ENCODE measurements at places on chromosomes 7 and 10. TPM values are rescaled to one million over a fixed set of nuclear protein-coding genes. Genes with fewer than 3 reads are reported as not detected.

- H3K4me3 ChIP-seq: no peak overlapping the region
- H3K4me1 ChIP-seq: no peaks in the 10 kb centered on the region
- no peak overlapping the region for H3K27ac ChIP-seq
- DNase-seq: no peak
- no peaks in the 10 kb centered on the region for H3K36me3 ChIP-seq
Observed at GRCh38 chr10:86256690-86257315, 109.8 kb downstream of the GRID1 start.

Gene OPALIN
- 0.17 TPM for total RNA-seq

Gene WNT8B
- 1.8 TPM for total RNA-seq

GRCh38 chr7:54823776-54824175 lies 64.8 kb upstream of the SEC61G start:
- no peak for DNase-seq
- no peak overlapping the region for H3K27ac ChIP-seq
- no peaks in the 10 kb centered on the region for H3K4me1 ChIP-seq
- H3K27me3 ChIP-seq: no peaks in the 10 kb centered on the region
- H3K4me3 ChIP-seq: no peak overlapping the region
- H3K36me3 ChIP-seq: no peaks in the 10 kb centered on the region

DNA sequence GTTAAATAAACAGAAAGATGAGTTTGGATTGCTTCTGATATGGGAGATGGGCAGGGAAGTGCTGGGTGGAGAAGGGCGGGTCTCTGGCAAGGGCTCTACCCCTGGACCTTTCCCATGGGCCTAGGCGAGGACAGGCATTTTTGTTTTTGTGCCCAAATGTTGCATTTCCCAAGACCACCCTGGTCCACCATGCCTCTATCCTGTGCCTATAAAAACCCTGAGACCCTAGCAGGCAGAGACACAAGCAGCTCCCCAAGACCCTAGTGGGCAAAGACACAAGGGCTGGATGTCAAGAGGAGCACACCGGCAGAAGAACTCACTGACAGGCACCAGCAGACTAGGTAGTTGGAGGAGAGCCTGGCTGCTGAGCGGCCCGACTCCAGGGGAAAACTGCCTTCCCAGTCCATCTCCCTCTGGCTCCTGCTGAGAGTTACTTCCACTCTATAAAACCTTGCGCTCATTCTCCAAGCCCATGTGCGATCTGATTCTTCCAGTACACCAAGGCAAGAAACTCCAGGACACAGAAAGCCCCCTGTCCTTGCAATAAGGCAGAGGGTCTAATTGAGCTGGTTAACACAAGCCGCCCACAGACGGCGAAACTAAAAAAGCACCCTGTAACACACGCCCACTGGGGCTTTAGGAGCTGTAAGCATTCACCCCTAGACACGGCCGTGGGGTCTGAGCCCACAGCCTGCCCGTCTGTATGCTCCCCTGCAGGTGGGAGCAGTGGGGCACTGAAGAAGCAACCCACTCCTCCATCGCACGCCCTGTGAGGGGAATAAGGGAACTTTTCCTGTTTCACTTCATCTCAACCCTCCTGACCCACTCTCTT lies 291.4 kb downstream of the PTPRN2 start:
- no peaks in the 10 kb centered on the region for H3K27me3 ChIP-seq
- H3K36me3 ChIP-seq: no peaks in the 10 kb centered on the region
- H3K4me3 ChIP-seq: no peak overlapping the region
- no peaks in the 10 kb centered on the region for H3K4me1 ChIP-seq

Gene UBE3C
- 49.0 TPM for total RNA-seq

Gene LHFPL3
- 0.14 TPM for total RNA-seq

Gene TES
- 46.6 TPM for total RNA-seq

- H3K36me3 ChIP-seq: no peaks in the 10 kb centered on the region
- no peak for DNase-seq
Observed at GRCh38 chr10:131549116-131549515, 237.6 kb upstream of the TCERG1L start.

DNA sequence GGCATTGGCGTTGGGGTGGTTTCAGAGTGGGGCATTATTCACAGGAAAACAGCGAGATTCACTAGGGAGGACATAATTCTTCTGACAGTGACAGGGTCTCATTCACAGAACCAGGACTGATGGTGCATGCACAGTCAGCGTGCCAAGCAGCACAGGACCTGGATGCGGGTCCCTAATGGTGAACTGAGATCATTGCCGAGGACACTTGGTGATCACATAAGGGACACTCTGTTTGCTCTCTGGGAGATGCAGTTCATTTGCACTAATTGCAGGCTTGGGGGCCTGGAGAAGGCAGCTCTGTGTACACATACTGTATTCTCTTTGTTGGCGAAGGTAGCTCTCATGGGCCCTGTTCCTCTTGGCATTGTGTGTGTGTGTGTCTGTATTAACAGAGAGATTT lies 716.1 kb downstream of the PHTF2 start:
- no peak overlapping the region for H3K4me3 ChIP-seq
- no peak for DNase-seq
- H3K27ac ChIP-seq: no peak overlapping the region
- H3K4me1 ChIP-seq: no peaks in the 10 kb centered on the region

- H3K4me3 ChIP-seq: no peak overlapping the region
- H3K4me1 ChIP-seq: no peaks in the 10 kb centered on the region
- DNase-seq: no peak
- H3K27ac ChIP-seq: no peak overlapping the region
- H3K27me3 ChIP-seq: no peaks in the 10 kb centered on the region
Observed at GRCh38 chr10:126902157-126902556, 3.1 kb upstream of the DOCK1 start.

DNA sequence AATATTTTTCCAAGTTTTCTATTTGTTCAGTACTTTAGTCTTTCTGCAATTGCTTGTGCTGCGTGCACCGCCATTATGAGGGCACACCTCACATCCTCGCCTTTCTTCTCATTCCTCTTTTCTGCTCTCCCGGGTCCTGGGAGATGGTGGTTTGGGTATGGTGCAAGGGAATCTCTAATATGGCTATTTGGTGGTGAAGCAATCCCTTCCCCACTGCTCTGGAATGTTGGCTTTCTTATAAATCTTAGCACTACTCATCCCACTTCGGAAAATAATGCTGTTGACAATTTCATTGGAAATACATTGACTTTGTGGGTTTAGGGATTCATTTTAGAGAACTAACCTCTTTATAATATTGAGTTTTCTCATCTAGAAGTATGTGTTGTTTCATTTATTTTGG lies 1.9 kb upstream of the GCK start:
- H3K27ac ChIP-seq: no peak overlapping the region

DNA sequence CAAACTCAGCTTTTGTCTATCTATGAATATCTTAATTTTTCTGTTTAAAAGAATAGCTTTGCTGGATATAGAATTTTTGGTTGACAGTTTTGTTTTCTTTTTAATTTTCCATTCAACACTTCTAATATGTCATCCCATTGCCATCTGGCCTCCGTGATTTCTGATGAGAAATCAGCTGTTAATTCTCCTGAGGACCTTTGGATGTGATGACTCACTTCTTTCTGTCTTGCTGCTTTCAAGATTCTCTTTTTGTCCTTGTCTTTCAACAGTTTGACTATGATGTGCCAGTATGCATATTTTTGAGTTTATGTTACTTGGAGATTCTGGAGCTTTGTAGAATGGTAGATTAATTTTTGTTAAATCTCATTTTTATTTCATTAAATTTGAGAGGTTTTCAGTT lies 38.4 kb downstream of the ZNF518A start:
- no peaks in the 10 kb centered on the region for H3K36me3 ChIP-seq
- DNase-seq: no peak
- H3K4me1 ChIP-seq: no peaks in the 10 kb centered on the region
- no peak overlapping the region for H3K4me3 ChIP-seq
- no peaks in the 10 kb centered on the region for H3K27me3 ChIP-seq

GRCh38 chr7:50552921-50553320 lies 12.3 kb downstream of the DDC start:
- no peak for DNase-seq
- H3K36me3 ChIP-seq: no peaks in the 10 kb centered on the region
- H3K4me3 ChIP-seq: no peak overlapping the region
- H3K27ac ChIP-seq: no peak overlapping the region
- H3K4me1 ChIP-seq: no peaks in the 10 kb centered on the region

DNA sequence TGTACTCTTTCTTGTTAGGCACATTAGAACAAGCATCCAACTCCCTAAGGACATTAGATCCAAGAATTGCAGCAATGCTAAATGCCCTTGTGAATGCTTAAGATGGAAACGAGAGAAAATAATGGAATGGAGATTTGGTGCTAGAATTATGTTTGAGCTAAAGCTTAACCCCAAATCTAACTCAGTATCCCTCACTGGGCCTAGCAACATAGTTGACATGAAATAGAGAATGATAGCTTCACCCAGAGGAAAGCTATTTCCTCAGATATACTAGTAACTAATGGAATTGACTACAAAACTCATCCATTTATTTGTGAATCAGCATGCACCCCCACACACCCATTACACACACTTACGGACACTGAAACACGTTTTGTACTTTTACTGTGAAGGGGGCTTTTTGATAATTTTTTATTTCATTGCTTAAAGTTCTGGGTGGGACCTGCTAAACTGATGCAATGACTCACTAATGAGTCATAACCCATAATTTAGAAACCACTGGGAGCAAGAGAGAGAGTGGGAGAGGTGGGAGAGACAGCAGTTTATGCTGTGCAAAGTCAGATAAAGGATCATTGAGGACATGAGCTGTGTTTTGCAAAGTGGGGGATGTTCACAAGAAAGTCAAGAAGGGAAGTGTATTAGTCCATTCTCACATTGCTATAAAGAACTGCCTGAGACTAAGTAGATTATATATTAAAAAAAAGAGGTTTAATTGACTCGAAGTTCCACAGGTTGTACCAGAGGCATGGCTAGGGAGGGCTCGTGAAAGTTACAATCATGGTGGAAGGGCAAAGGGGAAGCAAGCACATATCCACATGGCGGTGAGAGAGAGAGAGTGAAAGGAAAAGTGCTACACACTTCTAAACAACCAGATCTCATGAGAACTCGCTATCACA lies 382.7 kb downstream of the SFMBT2 start:
- no peaks in the 10 kb centered on the region for H3K27me3 ChIP-seq
- H3K36me3 ChIP-seq: no peaks in the 10 kb centered on the region
- no peak for DNase-seq
- H3K4me1 ChIP-seq: no peaks in the 10 kb centered on the region

GRCh38 chr7:54782829-54783228 lies 23.8 kb upstream of the SEC61G start:
- no peak for DNase-seq
- H3K27ac ChIP-seq: no peak overlapping the region
- no peaks in the 10 kb centered on the region for H3K36me3 ChIP-seq

DNA sequence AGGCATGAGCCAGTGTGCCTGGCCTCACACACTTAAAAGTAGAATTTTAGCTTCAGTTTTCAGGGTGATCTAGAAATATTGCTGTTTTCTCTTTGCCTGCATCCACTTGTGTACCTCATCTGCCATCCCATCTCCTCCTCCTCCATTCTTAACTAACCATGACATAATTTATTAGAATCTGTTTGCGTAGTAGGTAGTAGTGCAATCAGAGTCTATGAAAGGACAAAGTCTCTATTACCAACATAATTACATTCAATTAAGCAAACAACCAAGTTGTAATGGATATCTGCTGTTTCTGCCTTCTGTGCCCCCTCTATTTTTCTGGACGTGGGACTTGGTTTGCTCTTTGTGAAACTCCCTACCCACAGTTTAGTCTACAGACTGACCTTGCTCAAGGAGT lies 72.9 kb downstream of the CDK14 start:
- H3K4me3 ChIP-seq: no peak overlapping the region
- H3K27ac ChIP-seq: no peak overlapping the region
- no peak for DNase-seq
- no peaks in the 10 kb centered on the region for H3K27me3 ChIP-seq
- H3K36me3 ChIP-seq: no peaks in the 10 kb centered on the region
- no peaks in the 10 kb centered on the region for H3K4me1 ChIP-seq

- no peaks in the 10 kb centered on the region for H3K27me3 ChIP-seq
- no peaks in the 10 kb centered on the region for H3K36me3 ChIP-seq
- no peak overlapping the region for H3K27ac ChIP-seq
- DNase-seq: no peak
- H3K4me1 ChIP-seq: no peaks in the 10 kb centered on the region
Observed at GRCh38 chr10:101113890-101114403, 17.2 kb upstream of the TLX1 start.

- peak overlapping the region; percentile 2 for H3K4me3 ChIP-seq
- peak; percentile 70 for DNase-seq
- peaks cover 16% of the 10 kb centered on the region for H3K4me1 ChIP-seq
- H3K27ac ChIP-seq: peak overlapping the region; percentile 100
Observed at GRCh38 chr7:5532536-5533335, 109.1 kb upstream of the TNRC18 start.

Gene TMEM236
- total RNA-seq: 0.14 TPM

Gene ACBD7
- total RNA-seq: 3.5 TPM

Gene TRDMT1
- total RNA-seq: 6.5 TPM

DNA sequence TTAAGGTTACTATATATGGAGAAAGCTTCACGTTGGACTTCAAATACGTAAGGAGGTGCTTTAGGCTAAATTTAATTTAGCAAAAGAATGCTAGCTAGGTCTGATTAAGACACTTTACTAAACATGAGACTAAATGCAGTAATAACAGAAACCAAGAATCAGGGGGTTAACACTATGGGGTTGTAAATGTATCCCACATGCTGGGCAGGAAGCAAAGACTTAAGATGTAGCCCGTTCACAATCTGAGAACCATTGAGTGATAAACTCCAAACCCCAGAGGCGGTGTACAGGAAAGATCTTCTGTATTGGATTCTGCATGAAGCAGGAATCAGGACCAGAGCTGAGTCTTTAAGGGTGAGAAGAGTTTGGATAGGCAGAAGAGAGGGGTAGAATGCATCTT lies 60.4 kb downstream of the FZD1 start:
- H3K27ac ChIP-seq: no peak overlapping the region
- H3K4me1 ChIP-seq: no peaks in the 10 kb centered on the region
- no peaks in the 10 kb centered on the region for H3K27me3 ChIP-seq
- DNase-seq: no peak
- no peak overlapping the region for H3K4me3 ChIP-seq
- no peaks in the 10 kb centered on the region for H3K36me3 ChIP-seq

Gene EPO
- not detected for total RNA-seq

DNA sequence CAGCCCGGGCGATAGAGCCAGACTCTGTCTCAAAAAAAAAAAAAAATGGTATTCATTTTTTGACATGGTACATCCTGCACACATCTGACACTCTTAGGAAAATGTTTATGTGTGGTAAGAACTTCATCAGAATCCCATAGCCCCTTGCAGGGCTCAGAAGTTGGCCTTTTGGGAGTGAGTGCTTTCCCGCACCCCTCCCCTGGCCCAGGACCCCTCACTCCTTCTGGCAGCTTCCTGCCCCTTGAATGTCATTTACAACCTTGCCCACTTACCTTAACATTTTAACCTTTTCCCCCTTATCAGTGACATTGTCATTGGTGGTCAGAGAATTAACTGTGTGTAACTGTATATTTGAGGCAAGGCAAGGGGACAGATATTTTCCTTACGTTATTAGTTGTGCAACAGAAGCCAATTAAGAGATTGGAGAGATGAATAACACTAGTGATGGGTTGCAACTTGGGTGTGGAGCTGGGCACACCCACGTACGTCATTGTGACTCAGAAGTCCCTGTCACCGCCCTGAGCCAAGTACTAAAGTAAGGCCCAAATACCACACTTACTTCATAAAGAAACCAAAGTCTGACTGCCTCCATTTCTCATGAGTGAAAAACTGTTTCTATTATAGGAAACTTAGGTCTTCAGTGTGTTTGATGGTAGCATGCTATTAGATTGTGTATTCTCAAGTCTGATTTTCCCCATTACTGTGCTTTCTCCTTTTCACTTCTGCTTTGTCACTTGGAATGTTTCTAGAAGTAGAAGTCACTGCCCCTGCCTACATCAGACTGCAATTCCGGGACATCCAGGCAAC lies 31.6 kb downstream of the OGDH start:
- H3K36me3 ChIP-seq: no peaks in the 10 kb centered on the region
- H3K27ac ChIP-seq: no peak overlapping the region
- no peaks in the 10 kb centered on the region for H3K27me3 ChIP-seq
- H3K4me3 ChIP-seq: no peak overlapping the region
- DNase-seq: no peak
